HCT116 (cell line): ENCODE measurements at places on chromosomes 2 and 18.

GRCh38 chr2:105929516-105929915, 184.8 kb downstream of the NCK2 start:
- H3K4me3 ChIP-seq: no peak overlapping the region
- no peaks in the 10 kb centered on the region for H3K4me1 ChIP-seq
- H3K27ac ChIP-seq: no peak overlapping the region

GRCh38 chr18:45014047-45014501, 333.4 kb downstream of the SETBP1 start:
- H3K4me1 ChIP-seq: no peaks in the 10 kb centered on the region
- no peaks in the 10 kb centered on the region for H3K36me3 ChIP-seq
- no peaks in the 10 kb centered on the region for H3K27me3 ChIP-seq
- no peak for DNase-seq

DNA sequence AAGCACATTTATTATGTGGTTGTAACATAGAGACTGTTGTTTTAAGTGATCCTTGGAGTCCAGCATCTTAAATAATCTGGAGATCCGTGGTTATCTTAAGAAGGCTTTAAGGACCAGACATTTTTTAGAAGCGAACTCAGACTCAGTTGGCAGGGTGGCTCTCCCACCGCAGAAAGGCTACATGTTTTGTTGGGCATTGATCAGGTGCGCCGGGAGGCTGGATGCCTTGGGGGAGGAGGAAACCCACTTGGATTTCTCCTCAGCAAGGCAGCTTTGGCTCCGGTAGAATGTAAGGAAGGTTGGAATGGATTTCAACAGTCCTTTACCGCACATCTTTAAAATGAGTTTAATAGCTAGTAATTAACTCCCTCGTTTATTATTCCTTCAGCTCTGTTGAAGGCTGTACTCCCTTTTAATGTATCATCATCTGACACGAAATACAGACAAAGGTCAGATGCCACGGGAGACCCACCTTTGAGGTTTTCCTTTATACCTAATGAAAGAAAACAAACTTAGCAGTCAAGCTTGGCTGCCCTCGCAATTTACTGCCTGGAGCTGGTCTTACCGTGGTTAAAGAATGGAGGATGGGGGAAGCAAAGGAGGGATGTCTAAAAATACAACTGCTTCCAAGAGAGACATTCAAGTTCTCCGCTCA, 1.2 kb downstream of the TMEM200C start:
- no peaks in the 10 kb centered on the region for H3K4me1 ChIP-seq
- no peaks in the 10 kb centered on the region for H3K36me3 ChIP-seq
- DNase-seq: no peak

GRCh38 chr2:29106980-29107388, 8.2 kb upstream of the CLIP4 start:
- no peak overlapping the region for H3K4me3 ChIP-seq
- peak; percentile 75 for DNase-seq
- H3K4me1 ChIP-seq: peaks cover 52% of the 10 kb centered on the region
- H3K27me3 ChIP-seq: no peaks in the 10 kb centered on the region

DNA sequence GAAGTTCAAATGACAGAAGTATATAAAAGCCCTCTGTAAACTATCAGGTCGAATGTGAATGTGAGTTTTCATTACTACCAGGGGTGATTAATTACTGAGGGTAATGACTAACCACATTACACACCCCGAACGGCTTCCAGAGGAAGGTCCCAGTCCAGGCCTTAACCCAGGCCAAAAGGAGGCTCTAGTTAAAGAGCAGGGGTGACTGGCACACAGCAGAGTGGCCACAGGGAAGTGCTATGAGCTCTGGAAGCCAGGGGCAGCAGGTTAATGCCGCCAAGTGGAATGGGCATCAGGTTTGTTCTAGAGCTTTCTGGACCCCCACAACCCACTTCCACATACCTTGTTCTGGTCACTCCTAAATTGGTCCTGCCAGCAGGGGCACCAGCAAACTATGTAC, 87.7 kb downstream of the BCL11A start:
- no peaks in the 10 kb centered on the region for H3K27me3 ChIP-seq
- H3K4me1 ChIP-seq: no peaks in the 10 kb centered on the region
- H3K36me3 ChIP-seq: no peaks in the 10 kb centered on the region
- no peak overlapping the region for H3K27ac ChIP-seq
- no peak overlapping the region for H3K4me3 ChIP-seq

GRCh38 chr2:69720404-69720803, 21.5 kb upstream of the ANXA4 start:
- H3K4me1 ChIP-seq: no peaks in the 10 kb centered on the region
- DNase-seq: no peak
- H3K27me3 ChIP-seq: no peaks in the 10 kb centered on the region
- no peak overlapping the region for H3K27ac ChIP-seq
- no peaks in the 10 kb centered on the region for H3K36me3 ChIP-seq

DNA sequence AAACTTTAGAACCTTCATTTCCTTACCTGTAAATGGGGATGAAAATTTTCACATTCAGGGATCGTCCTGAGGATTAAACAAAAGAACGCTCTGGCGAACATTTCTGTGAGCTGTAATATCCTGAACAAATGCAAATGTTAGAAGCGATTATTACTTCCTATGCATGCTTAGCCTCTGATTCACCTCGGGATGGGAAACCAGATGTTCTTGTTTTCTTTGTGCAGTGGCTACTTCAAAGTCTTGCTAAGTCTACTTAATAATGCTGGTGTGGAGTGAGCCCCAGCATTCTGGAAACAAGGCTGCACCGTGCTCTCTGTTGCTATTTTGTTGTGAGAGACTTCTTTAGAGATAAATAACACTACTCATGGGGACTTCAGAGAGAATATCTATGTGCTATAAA, 119.1 kb upstream of the PELI1 start:
- no peak overlapping the region for H3K27ac ChIP-seq
- no peak for DNase-seq

GRCh38 chr2:43262951-43263350, 36.5 kb upstream of the ZFP36L2 start:
- no peak overlapping the region for H3K4me3 ChIP-seq
- no peaks in the 10 kb centered on the region for H3K27me3 ChIP-seq
- H3K36me3 ChIP-seq: no peaks in the 10 kb centered on the region
- H3K27ac ChIP-seq: no peak overlapping the region
- H3K4me1 ChIP-seq: no peaks in the 10 kb centered on the region
- no peak for DNase-seq

GRCh38 chr2:112787729-112788393, 3.6 kb upstream of the IL1A start:
- H3K27ac ChIP-seq: no peak overlapping the region
- H3K36me3 ChIP-seq: no peaks in the 10 kb centered on the region
- DNase-seq: no peak
- H3K4me3 ChIP-seq: no peak overlapping the region
- H3K4me1 ChIP-seq: peaks cover 10% of the 10 kb centered on the region
- no peaks in the 10 kb centered on the region for H3K27me3 ChIP-seq

DNA sequence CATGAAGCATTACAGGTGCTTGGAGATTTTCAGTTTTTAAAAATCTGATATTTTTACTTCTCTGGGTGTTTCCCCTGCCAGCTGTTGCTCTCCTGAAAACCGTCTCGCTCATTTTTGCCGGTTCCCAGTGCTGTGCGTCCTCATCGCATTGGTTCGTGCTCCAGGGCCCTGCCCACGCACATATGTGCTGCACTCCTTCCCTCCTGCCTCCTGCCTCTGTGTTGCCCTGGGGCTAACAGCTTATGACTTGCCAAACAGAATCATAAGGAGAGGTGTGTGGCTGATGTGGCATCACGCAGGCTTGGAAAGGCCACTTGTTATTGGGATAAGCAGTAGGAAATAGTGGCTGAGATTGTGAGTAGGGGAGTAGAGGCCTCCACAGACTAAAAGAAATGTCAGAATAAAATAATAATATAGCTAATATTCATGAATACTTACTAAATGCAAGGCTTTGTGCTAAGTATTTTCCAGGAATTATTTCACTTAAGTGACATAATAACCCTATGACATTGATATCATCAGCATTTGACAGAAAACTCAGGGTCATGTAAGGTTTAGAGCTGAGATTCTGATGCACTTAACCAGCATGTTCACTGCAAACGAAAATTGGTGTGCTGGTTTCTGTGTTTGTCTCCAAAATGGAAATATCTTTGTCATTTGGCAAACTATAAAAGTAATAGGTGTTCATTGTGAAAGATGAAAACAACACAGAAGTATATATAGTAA, 53.5 kb downstream of the SLC4A1AP start:
- no peak for DNase-seq
- H3K4me3 ChIP-seq: no peak overlapping the region; the same call in 1 of the 2 replicates
- H3K36me3 ChIP-seq: no peaks in the 10 kb centered on the region
- no peaks in the 10 kb centered on the region for H3K27me3 ChIP-seq
- no peak overlapping the region for H3K27ac ChIP-seq

- H3K4me3 ChIP-seq: no peak overlapping the region
- H3K27ac ChIP-seq: no peak overlapping the region; the same call in 1 of the 2 replicates
- H3K36me3 ChIP-seq: no peaks in the 10 kb centered on the region
- H3K4me1 ChIP-seq: peaks cover 11% of the 10 kb centered on the region
- no peak for DNase-seq
Observed at GRCh38 chr2:69177063-69177771, 164.2 kb downstream of the ANTXR1 start.

DNA sequence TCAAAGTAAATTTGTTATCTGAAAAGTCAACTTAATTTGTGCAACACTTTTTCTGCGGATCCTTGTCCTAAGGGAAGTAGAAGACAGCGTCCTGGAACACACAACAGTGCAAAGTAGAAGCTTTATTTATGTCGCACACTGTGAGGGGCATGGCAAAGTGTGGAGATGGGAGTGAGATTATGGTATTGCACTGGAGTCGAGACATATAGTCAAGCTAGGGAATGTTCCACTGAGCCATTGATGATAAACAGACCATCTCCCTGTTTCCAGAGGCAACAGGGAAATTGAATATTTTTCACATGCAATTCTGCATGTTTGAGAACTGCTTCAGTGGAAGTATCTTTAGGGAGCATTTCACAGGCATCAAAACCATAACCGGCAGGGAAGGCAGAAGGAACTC, 46.2 kb downstream of the LRRTM1 start:
- H3K27ac ChIP-seq: no peak overlapping the region
- no peaks in the 10 kb centered on the region for H3K27me3 ChIP-seq
- H3K36me3 ChIP-seq: no peaks in the 10 kb centered on the region
- H3K4me3 ChIP-seq: no peak overlapping the region
- no peak for DNase-seq

GRCh38 chr2:88099798-88100488, 27.9 kb downstream of the FABP1 start:
- no peak overlapping the region for H3K4me3 ChIP-seq
- H3K36me3 ChIP-seq: no peaks in the 10 kb centered on the region
- DNase-seq: peak; percentile 41
- H3K4me1 ChIP-seq: no peaks in the 10 kb centered on the region
- H3K27me3 ChIP-seq: no peaks in the 10 kb centered on the region

GRCh38 chr18:54149078-54149697, 75.3 kb downstream of the MBD2 start:
- peaks cover 25% of the 10 kb centered on the region for H3K4me1 ChIP-seq
- no peaks in the 10 kb centered on the region; the same call in 1 of the 2 replicates for H3K36me3 ChIP-seq
- peak; percentile 63 for DNase-seq
- peak overlapping the region; percentile 74 for H3K27ac ChIP-seq
- H3K4me3 ChIP-seq: peak overlapping the region; percentile 11; the same call in 1 of the 2 replicates
- H3K27me3 ChIP-seq: no peaks in the 10 kb centered on the region

DNA sequence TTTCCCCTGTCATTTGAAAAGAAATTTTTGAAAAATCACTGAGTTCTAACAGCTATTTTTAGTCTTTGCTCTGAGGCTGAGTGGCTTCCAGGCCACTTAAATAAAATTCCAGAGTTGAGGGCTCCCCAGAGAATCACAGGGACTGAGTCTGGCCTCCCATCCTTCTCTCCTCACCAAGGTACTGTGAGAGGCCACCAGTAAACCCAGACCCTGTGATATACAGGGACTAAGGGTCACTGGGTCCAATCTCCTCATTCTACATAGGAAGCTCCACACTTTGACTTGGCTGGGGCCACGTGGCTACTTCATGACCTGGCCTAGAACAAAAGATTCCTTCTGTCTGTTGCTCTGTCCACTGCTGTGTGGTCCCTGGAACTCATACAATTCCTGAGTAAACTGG, 123.2 kb upstream of the CDCA7 start:
- H3K27me3 ChIP-seq: no peaks in the 10 kb centered on the region
- no peak overlapping the region for H3K27ac ChIP-seq
- no peak for DNase-seq
- H3K4me3 ChIP-seq: no peak overlapping the region
- no peaks in the 10 kb centered on the region for H3K36me3 ChIP-seq

- peaks cover 7% of the 10 kb centered on the region for H3K4me1 ChIP-seq
- peak overlapping the region; percentile 48 for H3K4me3 ChIP-seq
- H3K27me3 ChIP-seq: no peaks in the 10 kb centered on the region
- no peaks in the 10 kb centered on the region for H3K36me3 ChIP-seq
- H3K27ac ChIP-seq: no peak overlapping the region
- DNase-seq: no peak
Observed at GRCh38 chr2:230412371-230412711, 3.7 kb upstream of the SP100 start.

- no peaks in the 10 kb centered on the region for H3K36me3 ChIP-seq
- H3K27me3 ChIP-seq: no peaks in the 10 kb centered on the region
- no peak overlapping the region for H3K4me3 ChIP-seq
- no peak overlapping the region for H3K27ac ChIP-seq
Observed at GRCh38 chr2:134436706-134437105, 182.8 kb downstream of the MGAT5 start.

- H3K27me3 ChIP-seq: peaks cover 10% of the 10 kb centered on the region; the same call in 1 of the 2 replicates
- H3K36me3 ChIP-seq: no peaks in the 10 kb centered on the region
- no peak overlapping the region for H3K4me3 ChIP-seq
- no peak for DNase-seq
- no peak overlapping the region for H3K27ac ChIP-seq
Observed at GRCh38 chr18:13221869-13222855, 3.6 kb downstream of the LDLRAD4 start.

DNA sequence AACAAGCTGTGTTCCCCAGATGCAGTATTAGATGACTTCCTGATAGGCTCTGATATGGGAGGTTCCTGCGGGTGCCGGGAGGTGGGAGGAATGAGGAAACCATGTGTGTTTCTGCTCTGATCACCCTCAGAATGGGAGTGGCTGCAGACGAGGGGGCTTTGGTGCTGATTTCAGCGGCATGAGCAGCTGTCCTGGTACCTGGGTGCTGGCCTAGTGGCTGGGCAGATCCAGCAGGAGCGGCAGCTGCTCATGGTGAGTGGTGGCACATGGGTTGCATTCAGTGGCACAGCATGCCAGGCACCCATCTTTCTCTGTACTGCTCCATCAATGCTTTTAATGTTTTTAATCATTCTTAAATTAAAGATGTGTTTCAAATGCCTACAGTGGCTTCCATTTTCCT, 177.2 kb upstream of the NETO1 start:
- H3K36me3 ChIP-seq: no peaks in the 10 kb centered on the region
- no peak overlapping the region for H3K27ac ChIP-seq
- no peaks in the 10 kb centered on the region for H3K27me3 ChIP-seq
- no peak for DNase-seq
- no peak overlapping the region for H3K4me3 ChIP-seq

DNA sequence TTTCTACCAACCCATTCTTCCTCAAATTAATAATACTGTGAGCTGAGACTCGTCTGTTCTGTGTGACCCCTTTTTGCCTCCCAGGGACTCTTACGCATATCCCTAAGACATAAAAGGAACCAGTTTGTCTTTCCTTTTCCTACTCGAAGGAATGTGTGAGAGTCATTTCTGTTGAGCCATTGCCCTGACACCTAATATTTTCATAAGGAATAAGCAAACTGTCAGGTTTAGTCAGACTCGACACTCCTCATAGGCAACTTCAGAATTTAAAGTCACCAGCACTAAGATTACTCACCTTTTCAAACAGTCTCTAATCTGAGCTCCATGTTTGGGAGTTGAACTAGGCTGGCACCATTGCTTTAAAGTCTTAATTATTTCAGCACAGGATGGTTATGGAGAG, 305.5 kb downstream of the IKZF2 start:
- H3K27ac ChIP-seq: no peak overlapping the region
- no peak for DNase-seq
- no peaks in the 10 kb centered on the region for H3K36me3 ChIP-seq
- H3K4me1 ChIP-seq: no peaks in the 10 kb centered on the region
- H3K4me3 ChIP-seq: no peak overlapping the region
- no peaks in the 10 kb centered on the region for H3K27me3 ChIP-seq
